ENCODE measurements at places on chromosomes 2 and 18. TPM values are rescaled to one million over a fixed set of nuclear protein-coding genes. Genes with fewer than 3 reads are reported as not detected.

GRCh38 chr2:209425471-209426071 is 1.7 kb downstream of the MAP2 start:
- DNase-seq, result no peak

GRCh38 chr18:56085551-56085950 is 497.6 kb upstream of the TCF4 start:
- no peak for DNase-seq

Gene ACMSD
- not detected for total RNA-seq

GRCh38 chr2:118473241-118473640 is 374.2 kb downstream of the EN1 start:
- DNase-seq, result no peak

Gene RAB6C
- 0.22 TPM for total RNA-seq

Gene CHRNG
- total RNA-seq, result not detected

DNA sequence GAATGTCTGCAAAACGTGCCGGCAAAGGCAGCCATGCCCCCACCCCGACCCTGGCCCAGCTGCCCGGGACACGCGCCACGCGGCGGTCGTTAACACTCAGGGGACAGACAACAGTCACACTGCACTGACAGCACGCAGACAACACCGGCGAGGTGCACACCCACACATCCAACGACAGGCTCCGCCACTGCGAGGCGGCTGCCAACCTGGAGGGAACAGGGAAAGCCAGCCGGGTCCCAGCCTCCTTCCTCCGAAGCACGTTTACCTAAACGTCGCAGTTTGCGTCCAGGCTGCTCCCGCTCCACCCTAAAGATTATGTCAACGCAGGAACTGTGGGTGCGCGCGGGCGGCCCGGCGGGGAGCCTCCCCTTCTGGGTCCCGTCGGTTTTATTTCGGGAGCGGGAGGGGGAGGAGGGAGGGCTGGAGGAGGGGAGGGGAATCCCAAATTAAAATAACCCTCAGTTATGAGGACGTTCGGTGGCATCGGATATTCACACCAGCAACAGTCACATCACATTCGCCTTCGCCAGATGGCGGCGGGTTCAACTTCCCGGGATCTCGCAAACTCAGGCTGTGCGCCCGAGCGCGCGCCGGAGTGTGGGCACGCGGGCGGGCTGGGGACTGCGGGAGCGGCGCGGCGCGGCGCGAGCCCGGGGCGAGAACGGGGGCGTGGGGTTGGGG is 644 bp downstream of the PTGR3 start:
- peak; percentile 74 for DNase-seq

Gene POTEI
- total RNA-seq, result not detected

Gene SH3BP4
- 9.0 TPM for total RNA-seq

GRCh38 chr2:232352511-232353091 is 25.9 kb upstream of the ALPP start:
- peak; percentile 31 for DNase-seq

DNA sequence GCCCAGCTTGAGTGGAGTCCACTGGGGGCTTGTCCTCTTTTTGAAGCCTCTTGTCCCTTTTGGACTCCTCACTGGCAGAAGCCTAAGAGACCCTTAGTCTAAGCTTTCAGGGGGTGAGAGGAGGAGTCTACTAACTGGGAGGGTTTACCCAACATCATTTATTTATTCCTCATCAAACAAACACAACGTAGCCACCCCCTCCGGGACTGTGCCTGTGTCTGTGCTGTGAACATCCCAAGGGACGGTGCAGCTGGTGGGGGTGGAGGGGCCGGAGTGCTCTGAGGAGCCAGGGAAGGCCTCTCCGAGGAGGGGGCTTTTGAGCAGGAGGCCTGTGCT is 42.7 kb upstream of the TAF1B start:
- DNase-seq, result peak; percentile 40

- DNase-seq, result no peak
These were observed 83.3 kb upstream of the TANK start for GRCh38 chr2:161076936-161077335.

DNA sequence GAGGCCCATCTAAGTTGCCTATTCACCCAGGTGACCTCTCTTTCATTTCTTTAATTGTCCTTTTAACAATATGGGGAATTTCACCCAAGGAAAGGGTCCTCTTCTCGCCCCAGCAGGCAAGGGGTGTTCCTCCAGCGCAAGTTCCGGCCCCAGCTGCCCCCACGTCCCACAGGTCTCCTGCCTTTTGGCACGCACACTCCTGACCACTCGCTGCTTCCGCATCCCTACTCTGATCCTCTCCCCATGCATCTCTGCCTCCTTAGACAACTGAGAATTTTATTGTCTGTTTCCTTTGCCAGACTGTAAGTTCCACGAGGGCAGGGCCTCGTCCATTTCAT is 684 bp upstream of the ARPC2 start:
- DNase-seq, result peak; percentile 46

Gene AMER3
- not detected for total RNA-seq

GRCh38 chr2:196697825-196698224 is 58.3 kb downstream of the CCDC150 start:
- no peak for DNase-seq

GRCh38 chr18:79067611-79068010 is 1.6 kb upstream of the ATP9B start:
- DNase-seq, result no peak

Measured in Right ventricle myocardium superior (tissue), 1 donor.